ENCODE measurements at places on chromosomes 5 and 9. TPM values are rescaled to one million over a fixed set of nuclear protein-coding genes. Genes with fewer than 3 reads are reported as not detected.

- no peak for ATAC-seq
These were observed 15.3 kb downstream of the PLPP7 start for GRCh38 chr9:131304676-131305355.

DNA sequence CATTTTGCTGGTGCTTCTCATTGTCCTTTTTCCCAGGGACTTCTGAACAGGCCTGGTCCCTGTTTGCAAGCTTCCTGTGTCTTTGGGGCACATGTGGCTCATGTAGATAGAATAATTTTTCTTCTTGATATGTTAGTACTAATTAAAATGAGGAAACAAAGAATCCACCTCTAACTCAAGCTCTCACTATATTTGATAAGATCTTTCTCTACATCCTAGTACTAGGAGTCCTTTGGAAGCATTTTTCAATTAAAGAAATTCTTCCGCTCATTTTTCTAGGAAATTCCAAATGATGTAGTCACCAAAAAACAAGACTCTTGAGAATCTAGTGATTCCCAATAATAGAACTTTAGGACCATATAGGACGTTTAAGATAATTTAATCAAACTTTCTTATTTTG is 165.3 kb downstream of the SEC61B start:
- no peak for ATAC-seq

The CD14 gene
- 0.32 TPM for total RNA-seq

- no peak for ATAC-seq
These were observed 446.2 kb upstream of the RIOK2 start for GRCh38 chr5:97629276-97629675.

DNA sequence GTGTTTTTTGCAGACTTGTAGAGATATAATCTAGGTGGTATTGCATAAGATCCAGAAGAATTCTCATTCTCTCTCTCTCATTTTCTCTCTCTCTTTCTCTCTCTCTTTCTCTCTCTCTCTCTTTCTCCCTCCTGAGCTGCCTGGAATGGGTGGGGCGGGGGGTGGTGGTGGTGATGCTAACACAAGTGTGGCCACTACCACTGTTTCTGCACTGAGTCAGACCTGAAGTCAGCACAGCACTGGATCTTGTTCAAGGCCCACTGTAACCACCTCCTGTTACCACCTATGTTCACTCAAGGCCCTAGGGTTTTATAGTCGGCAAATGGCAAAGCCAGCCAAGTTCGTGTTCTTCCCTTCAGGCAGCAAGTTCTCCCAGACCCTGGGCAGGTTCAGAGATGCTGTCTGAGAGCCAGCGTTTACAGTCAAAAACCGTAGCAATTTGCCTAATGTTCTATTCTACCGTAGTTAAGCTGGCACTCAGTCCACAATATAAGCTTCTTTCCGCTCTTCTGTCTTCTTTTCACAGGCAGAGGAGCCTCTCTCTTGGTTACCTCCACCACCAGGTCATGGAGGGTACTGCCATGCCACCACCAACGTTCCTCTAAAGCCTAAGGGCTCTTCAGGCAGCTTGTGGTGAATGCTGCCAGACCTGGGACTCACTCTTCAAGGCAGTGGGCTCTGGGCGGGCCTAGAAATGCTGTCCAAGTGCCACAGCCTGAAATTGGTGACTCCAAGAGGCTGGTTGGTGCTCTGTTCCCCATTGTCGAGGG is 235.7 kb upstream of the PRR16 start:
- ATAC-seq: no peak
